ENCODE measurements at places on chromosomes 5 and 9.

DNA sequence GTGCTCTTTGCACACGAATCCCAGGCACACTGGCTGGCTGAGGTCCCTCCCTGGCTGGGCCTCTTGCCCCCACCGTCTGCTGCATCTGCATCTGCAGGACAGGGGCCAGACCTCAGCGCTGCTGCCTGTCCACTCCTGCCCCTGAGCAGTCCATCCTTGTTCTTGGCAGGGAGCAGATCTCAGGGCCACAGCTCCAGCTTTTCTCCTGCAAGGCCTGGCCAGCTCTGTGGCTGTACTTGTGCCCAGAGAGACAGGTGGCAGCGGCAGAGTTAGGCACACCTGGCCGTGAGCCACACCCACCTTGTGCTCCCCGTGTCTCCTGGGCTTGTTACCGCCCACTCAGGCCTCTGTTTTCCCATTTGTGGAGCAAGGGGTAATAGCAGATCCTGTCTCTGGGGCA is 13.9 kb downstream of the NEK6 start:
- no peak for DNase-seq

- no peak for DNase-seq
Observed at GRCh38 chr9:106438928-106439327, 424.0 kb upstream of the ZNF462 start.

GRCh38 chr5:64347309-64347708 is 158.5 kb upstream of the RGS7BP start:
- DNase-seq, result no peak

DNA sequence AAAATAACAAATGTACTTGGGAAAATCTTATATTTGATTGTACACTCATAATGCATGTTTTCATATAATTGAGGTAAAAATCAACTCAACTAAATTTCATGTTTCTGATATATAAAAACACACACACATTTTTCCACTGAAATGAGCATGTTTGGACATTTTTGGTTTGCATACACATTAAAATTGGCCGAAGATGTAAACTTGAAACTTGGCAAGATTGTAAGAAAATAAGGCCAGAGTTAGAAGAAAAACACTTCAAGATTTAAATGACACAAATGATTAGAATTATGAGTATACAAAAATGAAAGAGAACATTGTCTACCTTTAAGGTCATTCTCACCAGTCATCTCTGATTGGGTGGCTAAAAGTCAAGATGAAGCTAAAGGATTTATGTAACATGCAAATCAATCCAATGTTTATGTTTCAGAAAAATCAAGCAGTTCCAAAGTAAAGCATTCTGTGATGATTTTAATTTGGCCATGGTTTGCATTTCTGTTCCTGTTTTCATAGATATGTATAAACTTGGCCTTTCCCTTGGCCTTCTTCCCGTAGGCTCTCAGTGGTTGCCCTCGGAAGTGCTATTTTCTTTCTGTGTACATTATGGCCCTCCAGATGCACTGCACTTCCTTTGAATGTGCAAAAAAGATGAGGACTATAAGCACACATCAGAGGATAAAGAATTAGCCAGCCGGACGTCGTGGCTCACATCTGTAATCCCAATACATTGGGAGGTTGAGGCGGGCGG is 1105.4 kb upstream of the DMAC1 start:
- no peak for DNase-seq

DNA sequence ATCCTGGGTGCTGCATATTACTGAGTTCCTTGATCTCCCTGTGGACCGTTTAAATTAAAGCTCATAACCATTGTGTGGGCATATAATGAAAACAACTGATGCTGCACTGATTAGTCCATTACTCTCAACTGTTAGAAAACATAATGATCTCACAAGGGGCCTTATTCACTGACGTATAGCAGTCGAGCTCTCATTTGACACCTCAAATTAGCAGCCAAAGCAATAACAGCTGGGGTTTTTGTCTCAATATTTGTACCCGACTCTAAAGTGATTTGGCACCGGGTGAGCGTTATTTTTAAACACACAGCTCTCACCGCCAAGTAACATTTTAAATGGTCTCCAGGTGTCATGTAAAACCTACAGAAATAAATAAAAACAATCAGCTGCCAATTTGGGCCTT is 252.2 kb upstream of the PANK3 start:
- no peak for DNase-seq

DNA sequence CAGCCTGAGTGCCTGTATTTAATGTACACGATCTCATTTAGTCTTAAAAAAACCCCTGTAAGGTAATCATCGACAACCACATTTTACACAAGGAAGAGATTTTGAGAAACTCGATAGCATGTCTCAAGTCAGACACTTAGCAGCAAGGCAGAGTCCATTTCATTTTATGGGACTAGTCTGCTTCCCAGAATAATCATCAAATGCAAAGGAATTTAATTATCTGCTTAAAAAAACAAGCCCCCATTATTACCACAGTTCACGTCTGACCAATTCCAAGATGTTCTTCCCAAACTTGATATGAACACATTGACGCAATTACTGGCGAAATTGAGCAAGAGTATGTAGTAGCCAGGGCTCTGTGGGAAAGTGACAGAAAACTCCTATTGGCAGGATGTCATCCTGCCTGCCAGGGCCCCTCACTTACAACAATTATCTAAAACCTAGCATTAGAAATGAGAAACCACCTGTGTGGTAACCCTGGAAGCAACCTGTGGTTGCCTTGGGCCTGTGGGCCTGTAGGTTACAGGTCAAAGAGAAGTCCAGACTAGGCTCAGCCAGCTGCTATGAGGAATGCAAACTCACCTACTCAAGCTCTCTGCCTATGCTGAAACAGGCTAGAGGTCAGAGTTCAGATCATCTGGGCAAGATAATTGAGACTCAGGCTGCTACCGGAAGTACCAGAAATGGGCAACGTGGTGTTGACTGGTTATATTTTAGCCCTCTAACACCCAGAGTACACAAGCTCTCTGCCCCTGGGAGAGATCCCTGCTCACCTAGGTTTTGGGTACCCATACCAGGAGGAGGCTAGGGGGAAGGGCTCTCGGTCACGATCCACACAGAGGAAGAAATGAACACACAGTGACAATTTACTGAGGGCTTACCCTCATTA is 1.6 kb downstream of the B4GALT1 start:
- no peak for DNase-seq

GRCh38 chr5:7871653-7872052 is 2.7 kb downstream of the MTRR start:
- no peak for DNase-seq

- DNase-seq, result no peak
Observed at GRCh38 chr5:135436951-135437418, 10.2 kb downstream of the DCANP1 start.

- no peak for DNase-seq
Observed at GRCh38 chr5:181242031-181242451, 1.7 kb downstream of the RACK1 start.

- no peak for DNase-seq
Observed at GRCh38 chr9:94198414-94198813, 60.7 kb upstream of the ZNF169 start.

DNA sequence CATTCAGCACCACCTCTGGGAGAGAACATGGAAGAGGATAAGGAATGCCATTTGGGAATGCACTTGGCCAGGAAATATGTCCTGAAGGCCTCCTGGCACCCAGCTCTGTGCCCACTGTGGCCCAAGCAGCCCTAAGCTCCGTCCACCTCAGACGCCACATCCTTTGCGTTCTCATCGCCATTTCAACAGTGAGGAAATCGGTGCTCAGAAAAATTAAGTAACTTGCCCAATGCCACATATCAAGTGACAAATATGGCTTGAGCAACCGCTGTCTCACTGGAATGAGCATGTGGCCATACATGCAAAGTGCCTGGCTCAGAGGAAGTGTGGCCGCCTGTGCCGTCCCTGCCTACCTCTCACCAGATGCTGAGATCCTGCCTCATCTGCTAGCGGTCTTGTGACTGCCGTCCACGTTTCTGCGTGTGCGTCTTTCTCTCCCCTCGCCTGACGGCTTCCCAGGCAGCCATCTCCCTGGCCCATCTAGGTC is 984 bp upstream of the DOK3 start:
- no peak for DNase-seq

DNA sequence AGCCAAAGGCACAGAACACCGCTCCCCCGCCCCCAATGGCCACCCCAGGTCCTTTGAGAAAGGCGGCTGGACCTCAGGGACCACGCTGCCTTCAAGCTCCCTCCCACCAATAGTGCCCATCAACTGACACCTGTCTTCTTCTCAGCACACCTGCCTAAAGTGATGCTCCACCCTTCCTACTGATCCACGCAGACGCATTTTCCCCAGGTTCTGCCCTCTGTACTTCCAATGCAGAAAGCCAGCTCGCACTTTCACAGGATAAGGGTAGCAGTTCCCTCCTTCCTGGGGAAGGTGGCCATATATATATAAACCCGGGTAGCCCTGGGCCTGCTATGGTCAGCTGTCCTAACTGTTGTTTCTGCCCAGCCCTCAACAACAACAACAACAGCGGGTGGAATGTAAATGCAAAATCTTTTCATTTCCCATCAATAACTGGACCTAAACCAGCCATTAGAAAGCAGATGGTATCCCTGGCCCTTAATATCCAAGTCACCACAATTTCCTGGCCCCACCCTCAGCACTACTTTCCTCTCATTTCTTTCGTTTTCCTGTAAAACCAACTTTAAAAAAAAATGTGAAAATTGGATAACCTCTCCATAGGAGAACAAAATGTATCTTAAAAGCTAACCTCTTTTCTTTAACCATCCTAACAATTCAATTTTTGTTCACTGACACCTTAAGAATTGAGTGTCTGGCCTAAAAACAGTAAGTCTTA is 1.7 kb downstream of the GOLM1 start:
- DNase-seq, result no peak

DNA sequence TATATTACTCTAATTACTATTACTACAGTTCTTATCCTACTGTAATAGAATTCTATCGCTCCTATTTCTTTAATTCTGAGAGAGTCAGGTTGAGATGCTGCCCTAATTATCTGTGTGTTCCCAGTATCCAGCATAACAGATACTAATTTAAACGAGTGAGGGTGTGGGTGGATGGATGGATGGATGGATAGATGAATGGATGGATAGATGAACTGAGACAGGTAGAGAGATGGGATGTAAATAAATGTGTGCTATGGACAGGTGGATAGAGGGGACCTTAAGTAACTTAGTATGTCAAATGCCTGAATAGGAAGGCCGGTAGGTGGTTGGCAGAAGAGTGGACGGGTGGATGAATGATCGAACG is 143.6 kb upstream of the ADRA1B start:
- DNase-seq, result no peak

GRCh38 chr5:157047898-157048297 is 11.0 kb downstream of the HAVCR1 start:
- DNase-seq, result no peak

- DNase-seq, result no peak
Observed at GRCh38 chr5:79105868-79106267, 5.7 kb upstream of the BHMT start.

GRCh38 chr5:8340739-8341344 is 471.9 kb downstream of the MTRR start:
- no peak for DNase-seq

GRCh38 chr5:167699432-167699831 is 592.0 kb upstream of the WWC1 start:
- no peak for DNase-seq

DNA sequence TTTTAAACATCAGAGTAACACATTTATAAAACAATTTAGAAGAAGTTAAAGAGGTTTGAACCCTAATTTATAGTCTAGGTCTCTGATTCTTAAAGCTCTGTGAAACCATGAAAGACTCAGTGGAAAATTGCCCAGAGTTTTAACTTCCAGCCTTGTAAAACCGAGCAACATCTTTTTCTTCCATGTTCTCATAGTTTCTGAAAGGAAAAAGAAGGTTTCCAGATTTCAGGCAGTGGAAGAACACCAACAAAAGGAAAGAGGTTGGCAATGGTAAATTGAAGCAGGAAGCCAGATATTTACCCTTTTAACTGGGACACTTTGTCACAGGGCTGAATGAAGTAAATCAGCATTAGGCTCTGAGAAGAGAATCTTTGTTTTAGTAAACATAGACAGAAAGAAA is 1999.3 kb downstream of the MAT2B start:
- DNase-seq, result no peak

DNA sequence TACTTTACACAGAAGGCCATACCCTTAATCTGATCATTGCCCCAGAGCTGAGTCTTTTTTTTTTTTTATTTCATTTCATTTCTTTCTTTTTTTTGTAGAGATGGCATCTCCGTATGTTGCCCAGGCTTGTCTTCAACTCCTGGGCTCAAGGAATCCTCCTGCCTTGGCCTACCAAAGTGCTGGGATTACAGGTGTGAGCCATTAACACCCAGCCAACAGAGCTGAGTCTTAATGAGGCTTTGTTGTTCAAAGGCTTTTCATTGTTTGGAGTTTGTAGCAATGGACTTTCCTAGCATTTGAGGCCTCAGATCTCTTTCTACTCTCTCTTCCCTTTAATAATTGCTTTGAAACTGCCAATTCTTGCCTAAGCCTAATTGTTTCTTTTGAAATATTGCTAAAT is 176.5 kb upstream of the FBN2 start:
- no peak for DNase-seq

DNA sequence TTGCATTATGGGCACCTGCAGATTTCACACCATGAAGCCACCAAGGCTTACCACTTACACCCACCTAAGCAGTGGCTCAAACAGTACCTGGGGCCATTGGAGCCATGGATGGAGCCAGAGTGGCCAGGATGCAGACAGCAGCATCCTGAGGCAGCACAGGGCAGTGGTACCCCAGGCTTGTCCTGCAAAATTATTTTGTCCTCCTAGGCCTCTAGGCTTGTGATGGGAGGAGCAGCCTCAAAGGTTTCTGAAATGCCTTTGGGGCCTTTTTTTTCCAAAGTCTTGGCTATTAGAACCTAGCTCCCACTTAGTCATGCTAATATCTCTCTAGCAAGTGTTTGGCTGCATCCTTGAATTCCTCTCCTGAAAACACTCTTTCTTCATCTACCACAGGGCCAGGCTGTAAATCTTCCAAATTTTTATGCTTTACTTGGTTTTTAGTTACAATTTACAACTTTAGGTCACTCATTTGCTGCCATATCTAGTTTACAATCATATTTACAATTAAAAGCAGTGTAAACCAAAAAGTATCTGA is 15.7 kb downstream of the TMC1 start:
- DNase-seq, result no peak

- no peak for DNase-seq
Observed at GRCh38 chr9:131400627-131401026, 6.7 kb downstream of the PRRC2B start.

DNA sequence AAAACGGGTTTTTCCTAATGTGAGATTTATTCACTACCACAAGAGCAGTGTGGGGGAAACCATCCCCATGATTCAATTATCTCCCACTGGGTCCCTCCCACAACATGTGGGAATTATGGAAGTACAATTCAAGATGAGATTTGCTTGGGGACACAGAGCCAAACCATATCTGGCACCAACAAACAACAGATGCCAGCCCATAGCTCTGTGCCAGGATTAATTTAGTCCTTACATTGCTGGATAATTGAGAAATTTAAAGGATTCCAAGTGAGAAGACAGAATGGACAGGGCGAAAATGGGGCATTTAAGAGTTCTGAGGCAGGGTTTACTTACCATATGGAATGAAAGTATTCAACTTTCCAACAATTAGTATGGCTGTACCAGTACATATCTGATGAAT is 30.8 kb upstream of the DNAH5 start:
- no peak for DNase-seq
